ENCODE measurements at places on chromosomes 11 and 22.
A peak's percentile ranks its signal among the peaks of the same experiment; 100 is the strongest.

GRCh38 chr11:107962181-107962580, 33.9 kb downstream of the RAB39A start:
- DNase-seq = no peak

DNA sequence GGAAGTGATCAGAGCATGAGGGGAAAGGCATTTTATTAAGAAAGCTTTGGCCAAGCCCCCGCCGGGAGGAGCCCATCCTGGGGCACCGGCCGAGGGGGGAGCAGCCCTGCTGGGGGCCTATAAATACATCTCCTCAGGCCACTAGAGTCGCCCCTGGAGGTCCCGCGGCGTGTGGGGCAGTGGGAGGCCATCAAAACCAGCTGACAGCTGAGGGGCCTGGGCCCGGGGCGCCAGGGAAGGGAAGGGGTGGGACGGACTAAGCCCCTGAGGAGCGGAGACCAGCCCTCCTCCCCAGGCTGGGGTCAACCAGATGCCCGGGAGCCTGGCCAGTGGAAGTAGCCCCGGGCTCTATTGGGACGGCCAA, 13.1 kb downstream of the SCARF2 start:
- no peak for DNase-seq

DNA sequence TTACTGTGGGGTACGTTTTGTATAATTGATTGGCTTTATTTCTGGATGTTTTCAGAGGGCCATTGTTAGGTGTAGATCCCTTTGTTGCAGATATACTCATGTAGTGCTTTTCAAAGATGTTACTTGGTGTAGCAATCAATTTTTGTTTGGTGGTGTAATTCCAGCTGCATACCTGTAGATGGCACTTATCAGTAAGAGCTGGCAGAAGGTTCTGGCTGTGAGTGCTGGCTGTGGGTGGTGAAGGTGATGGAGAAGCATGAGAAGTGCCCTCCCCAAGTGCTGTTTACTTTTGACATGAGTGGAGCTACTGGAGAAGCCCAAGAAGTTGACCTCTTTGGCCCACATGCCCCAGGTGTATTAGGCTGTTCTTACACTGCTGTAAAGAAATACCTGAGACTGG, 1074.9 kb downstream of the FAM181B start:
- peak; percentile 13 for DNase-seq

DNA sequence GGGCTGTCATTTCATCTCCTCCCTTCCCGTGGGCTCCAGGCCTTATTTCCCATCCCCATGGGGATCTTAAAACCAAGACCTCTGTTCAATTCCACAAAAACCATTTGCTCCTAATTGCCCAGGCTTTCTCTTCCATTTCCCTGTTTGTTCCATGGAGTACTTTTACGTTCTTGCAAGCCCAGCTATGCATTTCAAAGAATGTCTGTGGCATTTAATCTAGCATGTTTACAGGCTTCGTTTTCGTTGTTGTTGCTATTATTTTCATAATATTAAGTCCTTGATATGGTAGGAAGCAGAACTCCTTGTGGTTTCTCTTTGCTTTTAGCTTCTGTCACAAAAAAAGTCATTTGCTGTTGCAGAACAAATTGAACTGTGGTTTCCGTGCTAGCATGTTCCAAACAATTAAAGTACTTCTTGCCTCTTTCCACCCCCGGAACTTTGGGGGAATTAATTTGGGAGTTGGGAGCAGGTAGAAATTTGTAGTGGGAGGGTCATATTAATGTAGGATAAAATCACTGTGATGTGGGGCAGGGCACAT, 68.1 kb upstream of the SLC22A12 start:
- no peak for DNase-seq

- no peak for DNase-seq
These were observed 4.7 kb downstream of the OSBPL5 start for GRCh38 chr11:3160252-3161031.

DNA sequence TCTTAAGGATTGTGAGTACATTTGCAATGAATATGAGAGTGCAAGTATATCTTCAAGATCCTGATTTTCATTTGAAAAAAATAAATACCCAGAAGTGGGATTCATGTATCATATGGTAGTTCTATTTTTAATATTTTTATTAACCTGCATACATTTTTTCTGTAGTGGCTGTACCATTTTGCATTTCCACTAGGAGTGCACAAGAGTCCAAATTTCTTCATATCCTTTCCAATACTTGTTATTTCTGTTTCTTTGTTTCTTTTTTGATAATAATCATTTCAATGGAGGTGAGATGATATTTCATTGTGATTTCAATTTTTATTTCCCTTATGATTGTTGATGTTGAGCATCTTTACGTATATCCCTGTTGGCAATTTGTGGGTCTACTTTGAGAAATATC, 759.8 kb upstream of the CNTN5 start:
- no peak for DNase-seq

- DNase-seq = no peak
These were observed at the start of gene DDX25 for GRCh38 chr11:125903711-125904659. TSS of gene DDX25 (plus strand) at chr11:125904508. CDS start at chr11:125904518, 10 bp downstream.

DNA sequence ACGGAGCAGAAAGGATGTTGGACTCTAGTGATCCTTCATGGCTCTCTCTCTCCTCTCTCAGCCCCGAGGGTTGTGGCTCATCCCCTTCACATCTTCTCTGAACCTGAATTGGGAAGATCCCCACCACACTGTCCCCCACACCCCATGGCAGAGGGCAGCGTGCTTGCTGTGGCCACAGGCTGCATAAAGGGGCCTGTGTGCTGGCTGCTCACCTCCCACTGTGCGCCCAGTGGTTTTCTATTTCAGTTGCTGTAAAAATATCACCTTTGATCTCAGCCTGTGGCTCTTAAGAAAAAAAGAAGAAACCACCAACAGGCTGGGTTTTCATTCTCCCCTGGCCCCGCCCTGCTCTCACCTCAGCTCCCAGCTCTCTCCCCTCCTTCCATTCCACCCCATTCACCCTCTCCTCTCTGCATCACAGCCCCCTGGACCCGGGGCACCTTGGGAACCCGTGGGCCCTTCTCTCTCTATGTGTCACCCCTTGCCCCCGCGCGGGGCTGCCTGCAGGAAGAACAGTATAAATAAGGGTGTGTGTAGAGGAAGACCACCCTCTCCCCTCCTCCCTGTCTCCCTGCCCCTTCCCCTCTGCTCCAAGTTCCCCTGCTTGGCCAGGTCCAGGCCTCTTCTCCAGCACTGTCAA, 25.8 kb upstream of the WNT11 start:
- DNase-seq = no peak

DNA sequence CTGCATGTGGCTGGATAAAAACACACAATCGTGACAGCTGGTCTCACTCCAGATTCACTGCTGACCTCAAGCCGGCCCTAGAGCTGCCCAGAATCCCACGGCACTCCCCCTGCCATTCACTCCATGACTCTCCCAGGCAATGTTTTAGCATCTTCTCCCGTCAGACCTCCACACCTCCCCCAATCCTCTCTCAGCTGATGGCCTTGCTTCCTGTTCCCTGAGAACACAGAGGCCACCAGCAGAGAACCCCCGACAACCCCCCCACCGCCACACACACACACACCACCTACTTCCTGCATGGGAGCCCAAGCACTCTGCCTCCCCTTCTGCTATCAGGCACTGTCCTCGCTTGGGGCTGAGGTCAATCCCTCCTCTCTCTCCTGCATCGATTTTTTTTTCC, 9.3 kb downstream of the TNKS1BP1 start:
- no peak for DNase-seq
